ENCODE measurements at places on chromosomes 5 and 9. TPM values are rescaled to one million over a fixed set of nuclear protein-coding genes. Genes with fewer than 3 reads are reported as not detected.

DNA sequence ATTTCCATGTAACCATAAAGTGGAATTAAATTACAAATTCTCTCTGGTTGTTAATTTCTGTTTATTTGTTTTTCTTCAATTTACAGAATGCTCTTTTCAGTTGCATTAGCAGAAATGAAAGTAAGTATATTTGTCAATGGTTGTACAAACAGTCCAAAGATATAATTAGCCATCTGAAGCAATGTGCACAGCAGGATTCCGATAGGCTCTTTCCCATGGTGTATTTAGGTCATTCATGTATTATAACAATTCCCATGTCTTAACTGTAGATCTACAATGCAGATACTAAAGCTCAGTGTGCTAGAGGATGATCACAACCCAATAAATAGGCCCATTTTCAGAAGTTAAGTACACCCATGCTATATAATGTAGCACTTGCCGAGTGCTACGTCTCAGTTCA, 43.8 kb downstream of the RECK start:
- DNase-seq, result no peak

GRCh38 chr9:115146581-115147021, 28.6 kb upstream of the TNC start:
- peak; percentile 67 for DNase-seq

DNA sequence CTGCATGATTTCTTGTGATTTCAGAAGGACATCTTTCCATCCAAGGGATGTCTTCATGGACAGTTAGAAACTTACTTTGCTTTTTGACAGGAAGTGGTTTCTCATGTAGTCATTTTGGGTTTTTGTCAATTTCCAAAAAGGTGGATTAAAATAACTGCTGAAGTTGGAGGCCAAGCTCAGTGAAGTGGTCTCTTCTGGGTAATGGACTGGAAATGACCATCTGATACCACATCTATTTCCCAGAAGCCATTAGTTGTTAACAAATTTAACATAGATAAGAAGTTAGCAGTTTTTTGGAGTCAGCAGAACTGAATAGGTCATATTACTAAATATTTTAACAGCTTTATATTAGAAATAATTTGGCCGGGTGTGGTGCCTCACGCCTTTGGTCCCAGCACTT, 86.2 kb upstream of the MYO10 start:
- DNase-seq, result no peak

The SLC45A2 gene
- polyA plus RNA-seq, result not detected

The POU5F2 gene
- polyA plus RNA-seq, result not detected

The SLC2A6 gene
- 31.1 TPM for polyA plus RNA-seq

Measured in mammary epithelial cell (primary cell).